ENCODE measurements at places on chromosomes 4 and X.

GRCh38 chr4:154314248-154314647 lies 177.4 kb downstream of the DCHS2 start:
- DNase-seq = no peak

DNA sequence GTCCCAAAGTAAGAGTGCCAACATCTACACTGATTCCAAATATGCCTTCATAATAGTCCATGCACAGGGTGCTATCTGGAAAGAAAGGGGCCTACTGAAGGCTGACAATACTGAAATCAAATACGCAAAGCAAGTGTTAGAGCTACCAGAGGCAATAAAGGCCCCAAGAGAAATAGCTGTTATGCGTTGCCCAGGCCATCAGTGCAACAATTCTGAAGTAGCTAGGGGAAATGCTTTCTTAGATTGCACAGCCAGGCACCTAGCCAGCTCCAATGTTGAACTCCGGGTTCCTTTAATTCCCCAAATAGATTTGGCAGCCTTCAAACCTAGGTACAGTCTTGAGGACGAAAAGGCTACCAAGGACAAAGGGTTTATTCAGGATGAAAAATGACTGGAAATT lies 17.4 kb upstream of the PAPSS1 start:
- DNase-seq = no peak

- no peak for DNase-seq
Measured at GRCh38 chr4:6875431-6875831, 34.2 kb upstream of the TBC1D14 start.

GRCh38 chrX:134936542-134936941 lies 54.2 kb upstream of the SMIM10 start:
- DNase-seq = no peak

GRCh38 chr4:555566-556275 lies 20.4 kb downstream of the TMEM271 start:
- DNase-seq = no peak

DNA sequence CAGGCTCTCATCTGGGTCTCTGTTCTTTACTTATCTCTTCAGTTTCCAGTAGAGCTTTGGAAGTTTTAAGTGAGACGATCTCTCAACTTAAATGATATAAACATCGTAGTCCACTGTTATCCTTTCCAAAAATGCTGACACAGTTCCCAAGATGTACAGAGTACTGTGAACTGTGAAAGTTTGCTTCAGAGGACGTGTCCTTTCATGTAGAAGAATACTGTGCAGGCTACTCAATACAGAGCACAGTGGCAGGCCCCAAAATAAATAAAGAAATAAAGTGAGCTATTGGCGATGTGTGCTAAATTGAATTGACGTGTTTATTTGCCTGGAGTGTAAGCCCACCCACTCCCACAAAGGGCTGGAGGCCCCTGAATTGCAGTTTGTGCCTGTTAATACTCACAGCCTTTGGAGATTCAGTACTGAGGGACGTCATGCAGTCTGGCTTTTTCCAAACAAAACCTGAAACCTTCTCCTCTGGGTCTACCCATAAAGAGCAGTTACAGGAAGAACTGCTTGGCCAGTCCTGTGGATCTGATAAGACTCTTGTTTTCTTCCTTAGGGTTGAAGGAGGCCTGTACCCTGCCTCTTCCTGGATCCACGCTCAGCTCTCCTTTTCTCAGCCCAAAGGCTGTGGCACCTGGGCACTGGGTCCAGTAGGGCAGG lies 66.1 kb downstream of the SOWAHB start:
- DNase-seq = no peak

DNA sequence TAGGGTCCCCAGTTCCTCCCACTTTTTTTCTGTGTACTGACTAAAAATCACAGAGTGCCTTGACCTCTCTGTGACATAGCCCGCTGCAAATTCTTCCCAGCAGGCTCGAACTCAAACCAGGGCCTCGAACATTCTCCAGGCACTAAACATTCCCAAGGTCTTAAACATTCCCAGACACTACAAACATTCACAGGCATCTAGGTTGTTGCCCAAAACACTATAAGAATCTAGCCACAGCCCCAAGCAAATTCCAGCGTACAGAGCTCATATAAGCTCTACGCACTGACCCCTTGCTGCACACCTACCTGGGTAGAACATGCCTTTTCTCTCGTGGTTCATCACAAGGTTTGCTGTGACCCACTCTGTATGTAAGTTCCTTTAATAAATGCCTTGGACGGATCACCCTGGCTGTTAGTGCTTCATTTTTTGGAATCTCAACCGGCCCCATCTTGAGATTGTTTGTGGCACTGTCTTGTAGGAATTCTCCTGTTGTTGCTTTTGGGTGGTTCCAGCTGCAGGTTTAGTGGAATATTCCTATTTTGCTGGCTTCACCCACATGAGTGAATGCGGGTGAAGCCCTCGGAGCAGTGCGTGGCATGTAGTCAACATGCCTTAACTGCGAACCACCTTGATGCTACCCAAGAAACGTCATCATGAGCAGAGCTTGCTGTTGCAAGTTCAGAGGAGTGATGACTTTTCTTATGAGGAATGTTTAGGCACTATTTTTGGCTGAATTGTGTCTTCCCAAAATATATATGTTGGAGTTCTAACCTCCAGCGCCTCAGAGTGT lies 230.0 kb downstream of the HS3ST1 start:
- DNase-seq = no peak

GRCh38 chr4:6027392-6027791 lies 9.2 kb upstream of the C4orf50 start:
- DNase-seq = no peak

GRCh38 chr4:42350611-42351182 lies 46.6 kb upstream of the SHISA3 start:
- no peak for DNase-seq

GRCh38 chrX:153412746-153413720 lies 1.8 kb downstream of the ZFP92 start:
- DNase-seq = no peak

DNA sequence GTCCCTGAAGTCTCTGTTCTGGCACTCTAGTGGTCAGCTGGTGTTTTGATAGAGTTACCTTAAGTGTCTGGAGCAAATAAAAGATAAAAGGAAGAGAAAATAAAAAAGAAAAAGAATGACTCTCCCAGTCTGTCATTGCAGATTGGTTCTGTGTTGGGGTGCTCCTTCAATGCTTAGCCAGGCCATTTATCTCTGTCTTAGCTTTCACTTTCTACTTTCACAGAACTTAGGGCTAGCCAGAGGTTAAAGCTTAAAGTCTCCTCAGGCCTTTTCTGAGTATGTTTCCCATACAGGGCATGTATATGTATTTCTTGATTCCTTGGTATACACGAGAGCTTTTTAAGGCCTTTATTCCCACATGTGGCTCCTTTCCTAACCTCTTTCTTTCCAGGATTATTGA lies 83.1 kb upstream of the TEX13D start:
- no peak for DNase-seq

DNA sequence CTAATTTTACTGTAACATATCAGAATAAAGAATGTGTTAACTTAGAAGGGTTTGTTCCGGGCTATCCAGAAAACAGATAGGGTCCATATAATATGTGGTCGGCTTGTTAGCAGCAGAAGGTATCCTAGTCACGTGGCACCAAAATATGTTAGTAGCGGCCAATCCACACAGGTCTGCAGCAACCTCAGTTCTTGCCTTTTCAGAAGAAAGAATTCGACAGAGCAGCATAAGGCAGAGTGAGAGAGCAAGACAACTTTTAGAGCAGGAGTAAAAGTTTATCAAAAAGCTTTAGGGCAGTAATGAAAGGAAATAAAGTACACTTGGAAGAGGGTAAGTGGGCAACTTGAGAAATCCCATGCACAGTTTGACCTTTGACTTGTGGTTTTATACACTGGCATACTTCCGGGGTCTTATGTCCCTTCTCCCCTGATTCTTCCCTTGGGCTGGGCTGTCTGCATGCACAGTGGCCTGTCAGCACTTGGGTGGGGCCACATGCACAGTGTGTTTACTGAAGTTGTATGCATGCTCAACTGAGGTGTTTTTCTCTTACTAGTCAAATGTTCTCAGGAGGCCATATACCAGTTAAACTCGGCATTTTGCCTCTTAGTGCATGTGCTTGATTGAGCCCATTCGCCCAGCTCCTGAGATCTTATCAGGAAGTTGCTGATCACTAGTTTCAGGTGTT lies 37.0 kb upstream of the ABCG2 start:
- no peak for DNase-seq

GRCh38 chrX:132671229-132671641 lies 182.4 kb upstream of the MBNL3 start:
- DNase-seq = no peak

DNA sequence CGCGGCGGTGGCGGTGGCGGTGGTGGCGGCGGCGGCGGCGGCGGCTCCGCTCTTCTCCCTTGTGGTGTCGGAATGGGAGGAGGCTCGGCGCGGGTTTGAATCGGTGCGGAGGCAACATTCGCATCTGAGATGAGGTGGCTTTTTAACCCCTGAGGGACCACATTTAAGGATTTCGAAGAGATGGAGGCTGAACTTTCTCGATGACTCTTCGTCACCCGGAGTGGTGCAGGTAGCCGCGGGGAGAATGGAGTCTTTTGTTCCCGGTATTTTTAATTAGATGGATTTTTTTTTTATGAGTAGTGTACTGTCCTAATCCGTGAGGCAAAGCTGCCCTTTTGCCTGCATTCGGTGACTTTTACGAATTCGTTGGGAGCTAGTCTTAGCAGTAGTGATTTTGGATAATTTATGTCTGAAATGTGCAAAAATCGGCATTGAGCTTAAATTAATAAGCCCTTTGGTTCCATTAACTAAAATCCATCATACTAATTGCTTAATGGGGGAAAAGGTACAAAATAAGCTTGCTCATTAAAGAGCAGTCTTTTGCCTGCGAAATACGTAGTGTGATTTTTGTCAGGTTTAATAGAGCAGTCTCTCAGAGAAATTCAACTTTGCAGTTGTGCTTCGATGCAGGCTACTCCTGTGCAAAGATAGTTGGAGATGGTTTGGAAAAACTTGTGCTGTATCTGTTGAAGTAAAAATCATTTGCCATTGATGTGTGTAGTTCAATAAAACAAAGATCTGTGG lies 206.2 kb downstream of the TENM3 start:
- no peak for DNase-seq

GRCh38 chr4:123037804-123038203 lies 115.4 kb upstream of the NUDT6 start:
- no peak for DNase-seq

GRCh38 chr4:97924341-97924958 lies 218.8 kb downstream of the STPG2 start:
- no peak for DNase-seq

DNA sequence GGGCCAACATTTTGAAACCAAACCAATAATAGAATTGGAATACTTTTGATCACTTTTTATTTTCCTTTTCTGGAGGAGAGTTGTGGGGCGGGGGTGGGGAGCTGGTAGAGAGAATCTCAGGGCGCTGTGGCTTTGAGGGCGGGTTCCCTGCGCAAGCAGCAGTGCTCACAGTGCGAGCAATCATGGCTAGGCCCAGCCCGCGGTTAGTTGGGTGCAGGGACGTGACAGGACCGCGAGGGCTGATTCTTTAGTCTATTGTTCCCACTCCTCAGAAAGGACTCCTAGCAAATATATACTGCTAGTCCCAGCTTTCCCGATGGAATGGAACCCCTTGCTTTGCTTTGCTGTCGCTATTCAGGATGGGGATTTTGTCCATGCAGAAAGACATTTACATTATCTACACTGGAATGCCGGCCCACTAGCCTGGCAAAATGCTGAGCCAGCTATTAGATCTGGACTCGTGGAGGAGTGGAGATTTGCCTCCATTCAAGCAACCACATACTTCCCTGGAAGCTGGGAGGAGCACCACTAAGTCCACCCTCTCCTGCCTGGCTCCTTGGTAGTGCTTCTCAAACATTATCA lies 23.9 kb upstream of the APLN start:
- DNase-seq = peak; percentile 73

DNA sequence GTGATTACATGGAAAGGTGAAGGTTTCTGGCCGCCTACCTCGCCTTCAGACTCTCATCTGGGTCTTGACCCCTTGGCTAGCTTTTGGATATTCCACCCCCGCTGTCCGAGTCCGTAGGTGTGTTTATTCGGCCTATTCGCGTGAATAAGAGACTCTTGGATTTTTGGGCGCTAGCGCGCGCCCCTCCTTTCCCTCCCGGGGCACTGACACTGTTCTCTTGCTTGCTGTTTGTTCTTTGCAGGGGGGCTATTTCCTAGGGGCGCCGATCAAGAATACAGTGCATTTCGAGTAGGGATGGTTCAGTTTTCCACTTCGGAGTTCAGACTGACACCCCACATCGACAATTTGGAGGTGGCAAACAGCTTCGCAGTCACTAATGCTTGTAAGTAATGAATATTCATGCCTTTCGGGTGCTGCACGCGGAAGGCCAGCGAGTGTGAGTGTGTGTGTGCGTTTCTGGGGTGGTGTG lies 932 bp downstream of the GRIA2 start:
- no peak for DNase-seq

- no peak for DNase-seq
Measured at GRCh38 chr4:3729882-3730226, 36.3 kb upstream of the ADRA2C start.

DNA sequence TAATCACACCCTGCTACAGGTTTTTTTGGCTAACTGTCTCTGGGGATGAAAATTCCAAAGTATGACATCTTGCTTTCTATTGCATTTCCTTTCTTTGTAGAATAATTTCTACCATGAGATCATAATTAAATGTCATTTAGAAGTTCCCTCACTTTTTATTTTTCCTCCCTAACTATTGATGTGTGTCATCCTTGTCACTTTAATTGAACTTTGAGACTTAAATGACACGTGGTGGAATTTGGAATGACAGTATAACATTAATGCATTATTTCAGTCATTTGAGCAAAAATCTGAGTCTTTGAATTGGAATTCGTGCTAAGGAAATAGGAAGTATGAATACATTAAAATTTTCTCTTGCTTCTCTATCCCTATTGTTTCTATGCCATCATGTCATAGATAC lies 745.4 kb downstream of the PDHA2 start:
- DNase-seq = no peak

DNA sequence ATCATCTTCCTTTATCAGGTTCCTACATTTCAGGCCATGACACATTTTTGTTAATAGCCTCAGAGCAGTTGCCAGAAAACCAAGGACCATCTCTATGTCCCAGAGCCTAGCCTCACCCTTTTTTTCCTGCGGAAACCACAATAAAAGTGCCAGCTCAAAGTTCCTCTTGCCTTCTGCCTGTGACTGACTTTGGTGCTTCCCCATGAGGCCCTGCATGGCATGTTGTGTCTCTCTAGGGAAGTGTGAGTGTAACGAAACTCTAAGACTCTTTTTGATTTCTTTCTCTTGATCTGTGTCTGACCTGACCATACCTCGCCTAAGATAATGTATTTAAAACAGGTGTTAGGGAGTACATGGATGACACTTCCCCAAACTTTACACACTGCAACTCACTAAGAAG lies 642.3 kb upstream of the BOD1L1 start:
- no peak for DNase-seq

DNA sequence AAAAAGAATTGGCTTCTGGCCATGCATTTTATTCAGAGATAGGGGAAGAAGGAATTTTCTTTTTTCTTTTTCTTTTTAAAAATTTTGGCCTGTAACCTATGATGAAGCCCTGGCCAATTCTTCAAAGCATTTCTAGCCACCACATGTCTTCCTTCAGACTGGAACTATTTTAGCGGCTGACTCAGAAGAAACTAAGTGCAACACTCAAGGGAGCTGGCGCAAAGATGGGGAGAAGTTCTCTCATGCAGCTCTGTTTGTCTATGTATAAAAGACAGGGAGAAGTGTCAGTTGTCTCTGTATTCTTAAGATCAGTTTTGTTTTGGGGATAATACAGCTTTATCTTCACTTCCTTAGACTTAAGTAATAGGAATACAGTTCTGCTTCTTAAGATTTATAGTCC lies 46.1 kb downstream of the MBNL3 start:
- DNase-seq = no peak
